ENCODE measurements at places on chromosomes 3 and 15. TPM values are rescaled to one million over a fixed set of nuclear protein-coding genes. Genes with fewer than 3 reads are reported as not detected.

GRCh38 chr3:48345946-48346572 lies 12.6 kb upstream of the SPINK8 start:
- DNase-seq = no peak
- no peak overlapping the region for H3K27ac ChIP-seq
- no peaks in the 10 kb centered on the region for H3K4me1 ChIP-seq
- H3K36me3 ChIP-seq = no peaks in the 10 kb centered on the region
- no peak overlapping the region for H3K4me3 ChIP-seq

GRCh38 chr15:62569460-62570404 lies 404.6 kb upstream of the C2CD4B start:
- no peak overlapping the region for H3K27ac ChIP-seq
- no peak for DNase-seq
- H3K4me3 ChIP-seq = no peak overlapping the region
- no peaks in the 10 kb centered on the region for H3K4me1 ChIP-seq
- H3K27me3 ChIP-seq = no peaks in the 10 kb centered on the region
- no peaks in the 10 kb centered on the region for H3K36me3 ChIP-seq

GRCh38 chr3:130906374-130906995 lies 12.6 kb downstream of the ATP2C1 start:
- H3K36me3 ChIP-seq = no peaks in the 10 kb centered on the region
- no peaks in the 10 kb centered on the region for H3K4me1 ChIP-seq
- no peaks in the 10 kb centered on the region for H3K27me3 ChIP-seq
- no peak overlapping the region for H3K4me3 ChIP-seq

MORC1 gene
- total RNA-seq = not detected

CKMT1A gene
- not detected for total RNA-seq

- no peak overlapping the region for H3K27ac ChIP-seq
- DNase-seq = no peak
- H3K36me3 ChIP-seq = no peaks in the 10 kb centered on the region
- H3K4me1 ChIP-seq = no peaks in the 10 kb centered on the region
- H3K4me3 ChIP-seq = no peak overlapping the region
Observed at GRCh38 chr3:44522494-44522933, 32.5 kb upstream of the ZKSCAN7 start.

GRCh38 chr3:111588527-111588926 lies 6.6 kb downstream of the ZBED2 start:
- no peaks in the 10 kb centered on the region for H3K4me1 ChIP-seq
- DNase-seq = no peak
- no peaks in the 10 kb centered on the region for H3K27me3 ChIP-seq
- H3K27ac ChIP-seq = no peak overlapping the region
- no peak overlapping the region for H3K4me3 ChIP-seq

DNA sequence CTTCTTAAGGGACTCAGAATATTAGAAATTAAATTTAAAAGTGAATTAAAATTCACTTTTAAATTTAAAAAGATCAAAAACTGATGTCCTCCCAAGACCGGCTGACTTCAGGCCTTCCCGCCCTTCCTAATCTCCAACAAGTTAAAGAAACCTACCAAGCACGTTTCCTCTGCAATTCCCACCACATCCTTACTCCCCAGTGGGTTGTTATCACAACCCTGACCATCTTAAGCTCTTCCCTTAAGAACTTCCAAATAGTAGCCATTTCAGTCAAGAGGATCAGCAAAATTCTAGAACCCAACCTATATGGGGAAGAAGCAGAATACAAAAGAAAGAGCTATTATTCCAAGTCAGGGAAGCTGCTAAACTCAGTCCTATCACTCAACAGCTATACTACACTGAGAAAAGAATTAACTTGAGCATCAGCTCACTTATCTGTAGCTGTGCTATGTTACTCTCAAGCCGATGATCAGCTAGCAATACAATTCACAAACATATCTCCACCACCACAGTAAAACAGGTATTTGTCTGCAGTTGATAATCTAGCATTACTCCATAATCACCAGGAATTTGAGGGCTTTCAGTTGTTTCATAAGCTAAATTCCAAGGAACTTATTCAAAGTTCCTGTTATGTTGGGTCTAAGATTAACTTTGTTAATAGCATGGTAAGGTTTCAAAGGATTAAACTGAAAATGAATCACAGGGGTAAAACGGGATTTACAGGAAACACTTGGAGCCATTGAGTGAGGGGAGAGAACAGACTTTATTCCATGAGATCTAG lies 14.3 kb downstream of the ABCC5 start:
- no peaks in the 10 kb centered on the region for H3K36me3 ChIP-seq
- no peaks in the 10 kb centered on the region for H3K27me3 ChIP-seq
- H3K27ac ChIP-seq = no peak overlapping the region
- no peak overlapping the region for H3K4me3 ChIP-seq

GRCh38 chr3:54046641-54047214 lies 75.6 kb upstream of the CACNA2D3 start:
- no peak overlapping the region for H3K27ac ChIP-seq
- no peaks in the 10 kb centered on the region for H3K4me1 ChIP-seq
- no peak overlapping the region for H3K4me3 ChIP-seq
- no peak for DNase-seq
- H3K36me3 ChIP-seq = no peaks in the 10 kb centered on the region
- no peaks in the 10 kb centered on the region for H3K27me3 ChIP-seq

- no peak overlapping the region for H3K27ac ChIP-seq
- no peak overlapping the region for H3K4me3 ChIP-seq
- H3K36me3 ChIP-seq = no peaks in the 10 kb centered on the region
- no peaks in the 10 kb centered on the region for H3K4me1 ChIP-seq
Observed at GRCh38 chr3:24101676-24102168, 156.6 kb downstream of the NR1D2 start.

GRCh38 chr15:100190675-100191074 lies 151.1 kb downstream of the ADAMTS17 start:
- no peak overlapping the region for H3K4me3 ChIP-seq
- no peak overlapping the region for H3K27ac ChIP-seq
- DNase-seq = no peak
- H3K36me3 ChIP-seq = no peaks in the 10 kb centered on the region
- no peaks in the 10 kb centered on the region for H3K4me1 ChIP-seq

GRCh38 chr3:187926620-187927019 lies 181.4 kb upstream of the BCL6 start:
- no peak overlapping the region for H3K4me3 ChIP-seq
- H3K36me3 ChIP-seq = no peaks in the 10 kb centered on the region
- H3K4me1 ChIP-seq = no peaks in the 10 kb centered on the region
- no peaks in the 10 kb centered on the region for H3K27me3 ChIP-seq

DNA sequence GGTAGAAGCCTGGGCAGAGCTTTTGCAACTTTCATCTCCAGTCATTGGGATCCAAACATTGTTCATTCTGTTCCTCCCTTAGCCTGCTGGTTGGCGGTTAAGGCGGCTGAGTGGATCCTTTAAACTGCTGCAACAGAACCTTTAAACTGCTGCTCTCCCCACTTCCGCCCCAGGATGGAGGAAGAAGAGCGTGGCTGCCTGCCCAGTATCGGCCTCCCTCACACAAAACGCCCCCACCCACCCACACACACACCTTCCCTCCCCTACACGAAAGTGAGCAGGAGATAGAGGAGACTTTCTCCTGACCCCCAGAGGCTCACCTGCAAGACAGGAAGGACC lies 460 bp upstream of the ZMAT3 start:
- peak; percentile 24 for DNase-seq
- no peaks in the 10 kb centered on the region for H3K4me1 ChIP-seq
- no peaks in the 10 kb centered on the region for H3K36me3 ChIP-seq
- H3K27ac ChIP-seq = peak overlapping the region; percentile 92
- H3K27me3 ChIP-seq = no peaks in the 10 kb centered on the region

DNA sequence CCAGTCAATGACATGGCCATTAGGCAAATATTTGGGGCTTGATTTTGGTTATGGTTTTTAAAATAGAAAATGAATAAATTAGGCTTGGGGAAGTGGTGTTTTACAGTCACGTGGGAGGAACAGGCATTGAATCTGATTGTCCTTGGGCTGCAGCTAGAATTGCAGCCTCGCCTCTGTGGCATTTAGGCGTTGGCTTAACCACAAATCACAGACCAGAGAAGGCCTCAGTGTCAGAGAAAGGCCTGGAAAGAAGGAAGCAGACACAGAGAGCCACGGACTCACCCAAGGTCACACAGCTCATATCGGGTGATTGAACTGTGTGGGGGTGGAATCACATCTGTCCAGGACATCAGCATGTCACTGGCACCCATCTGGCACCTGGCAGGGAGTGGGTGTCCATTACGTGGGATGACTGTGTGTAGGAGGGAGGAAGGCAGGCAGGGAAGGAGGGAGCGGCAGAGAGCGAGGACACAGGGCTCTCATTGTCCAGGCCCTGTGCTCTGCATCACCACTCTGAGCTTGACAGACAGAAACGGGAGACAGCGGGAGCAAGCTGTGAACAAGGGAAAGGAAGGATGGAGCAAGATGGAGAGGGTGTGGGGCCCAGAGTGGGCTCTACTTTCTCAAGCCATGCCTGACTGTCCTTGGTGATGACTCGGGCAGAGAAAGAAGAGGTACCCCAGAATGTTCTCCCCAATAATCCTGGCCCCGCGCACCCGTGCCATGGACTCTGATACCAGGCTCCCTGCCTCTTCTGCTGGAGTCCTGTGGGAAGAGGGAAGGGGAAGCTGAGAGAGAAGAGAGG lies 186.4 kb downstream of the FAM43A start:
- H3K36me3 ChIP-seq = no peaks in the 10 kb centered on the region
- no peak overlapping the region for H3K4me3 ChIP-seq
- peak overlapping the region; percentile 45 for H3K27ac ChIP-seq
- DNase-seq = no peak
- peaks cover 4% of the 10 kb centered on the region for H3K4me1 ChIP-seq

FOXB1 gene
- not detected for total RNA-seq

DNA sequence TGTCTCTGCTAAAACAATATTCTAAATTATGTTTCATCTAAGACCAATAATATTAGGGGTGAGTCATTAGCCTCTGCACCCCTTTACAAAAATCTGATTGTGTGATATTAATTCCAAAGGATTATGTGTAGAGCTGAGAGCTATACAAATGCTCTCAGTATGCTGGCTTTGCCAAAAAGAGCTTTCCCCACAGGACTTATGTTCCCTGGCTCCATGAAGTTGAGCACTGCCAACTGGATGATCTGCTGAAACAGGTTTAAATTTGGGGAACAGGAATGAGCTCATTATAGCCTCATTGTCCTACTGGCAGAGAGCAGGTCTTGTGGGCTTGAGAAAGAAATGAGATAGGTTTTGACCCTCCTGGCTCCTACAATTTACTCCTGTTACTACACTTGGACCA lies 347.8 kb upstream of the LMCD1 start:
- H3K4me1 ChIP-seq = no peaks in the 10 kb centered on the region
- no peak overlapping the region for H3K27ac ChIP-seq
- no peaks in the 10 kb centered on the region for H3K27me3 ChIP-seq
- H3K4me3 ChIP-seq = no peak overlapping the region

DNA sequence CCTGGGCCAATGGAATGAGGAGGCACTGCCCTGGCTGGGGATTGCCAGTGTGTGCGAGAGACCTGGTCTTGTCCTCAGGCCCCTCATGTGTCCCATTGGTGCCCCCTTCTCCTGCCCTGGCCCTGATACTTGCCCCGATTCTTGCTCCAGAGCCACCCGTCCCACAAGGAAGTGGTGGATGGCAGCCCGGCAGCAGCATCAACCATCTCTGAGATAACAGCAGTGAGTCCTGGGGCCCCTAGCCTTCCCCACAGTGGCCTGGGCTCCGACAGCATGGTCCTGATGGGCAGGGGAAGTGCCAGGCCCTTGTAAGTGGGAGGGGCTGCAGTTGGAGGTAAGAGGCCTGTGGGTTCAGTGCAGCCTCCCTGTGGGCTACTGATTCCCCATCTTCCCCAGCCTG lies 15.4 kb downstream of the VILL start:
- no peaks in the 10 kb centered on the region for H3K4me1 ChIP-seq
- DNase-seq = no peak

GRCh38 chr3:23623844-23624243 lies 181.9 kb upstream of the UBE2E1 start:
- H3K4me3 ChIP-seq = no peak overlapping the region
- H3K36me3 ChIP-seq = no peaks in the 10 kb centered on the region
- no peaks in the 10 kb centered on the region for H3K4me1 ChIP-seq
- no peak for DNase-seq

DUOXA1 gene
- total RNA-seq = 1.4 TPM

DNA sequence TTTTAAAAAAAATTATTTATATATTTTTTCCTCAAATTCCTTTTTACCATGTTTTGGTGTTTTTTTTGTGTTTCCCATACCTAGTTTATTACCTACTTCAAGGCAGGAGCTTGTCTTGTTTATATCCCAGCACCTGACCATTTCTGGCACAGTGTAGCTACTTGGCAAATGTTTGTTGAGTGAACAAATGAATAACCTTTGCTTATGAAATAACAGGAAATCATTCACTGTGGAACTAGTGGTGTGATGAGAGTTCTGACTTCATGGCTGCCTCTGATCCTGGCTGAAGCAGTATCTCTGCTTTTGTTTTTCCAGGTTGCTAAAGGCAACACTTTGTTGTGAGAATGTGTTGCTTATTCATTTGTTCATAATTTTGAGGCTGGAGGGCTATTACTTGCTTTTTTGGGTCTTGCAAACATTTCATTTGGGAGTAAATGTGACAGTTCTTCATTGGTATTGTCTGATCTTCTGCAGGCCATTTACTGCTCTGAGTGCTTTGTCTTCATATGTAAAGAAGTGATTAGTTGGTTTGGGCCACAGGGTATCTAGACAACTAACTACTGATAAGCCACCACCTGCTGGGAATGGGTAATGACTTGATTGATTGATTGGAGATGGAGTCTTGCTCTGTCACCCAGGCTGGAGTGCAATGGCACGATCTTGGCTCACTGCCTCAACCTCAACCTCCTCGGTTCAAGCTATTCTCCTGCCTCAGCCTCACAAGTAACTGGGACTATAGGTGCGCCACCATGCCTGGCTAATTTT lies 5.7 kb downstream of the RAD54L2 start:
- no peaks in the 10 kb centered on the region for H3K4me1 ChIP-seq
- H3K27ac ChIP-seq = no peak overlapping the region
- H3K36me3 ChIP-seq = no peaks in the 10 kb centered on the region
- no peak overlapping the region for H3K4me3 ChIP-seq
- no peak for DNase-seq
- H3K27me3 ChIP-seq = no peaks in the 10 kb centered on the region

- H3K27me3 ChIP-seq = no peaks in the 10 kb centered on the region
- no peaks in the 10 kb centered on the region for H3K4me1 ChIP-seq
- H3K4me3 ChIP-seq = no peak overlapping the region
- DNase-seq = no peak
- no peak overlapping the region for H3K27ac ChIP-seq
Observed at GRCh38 chr3:109784852-109785631, 447.7 kb upstream of the DPPA4 start.

Measured in uterus (tissue), 4 donors.